Fibroblast of skin of left biceps (primary cell): ENCODE measurements at places on chromosomes 7 and 10.

GRCh38 chr10:122331615-122332446, 42.7 kb upstream of the PLEKHA1 start:
- no peak for DNase-seq

DNA sequence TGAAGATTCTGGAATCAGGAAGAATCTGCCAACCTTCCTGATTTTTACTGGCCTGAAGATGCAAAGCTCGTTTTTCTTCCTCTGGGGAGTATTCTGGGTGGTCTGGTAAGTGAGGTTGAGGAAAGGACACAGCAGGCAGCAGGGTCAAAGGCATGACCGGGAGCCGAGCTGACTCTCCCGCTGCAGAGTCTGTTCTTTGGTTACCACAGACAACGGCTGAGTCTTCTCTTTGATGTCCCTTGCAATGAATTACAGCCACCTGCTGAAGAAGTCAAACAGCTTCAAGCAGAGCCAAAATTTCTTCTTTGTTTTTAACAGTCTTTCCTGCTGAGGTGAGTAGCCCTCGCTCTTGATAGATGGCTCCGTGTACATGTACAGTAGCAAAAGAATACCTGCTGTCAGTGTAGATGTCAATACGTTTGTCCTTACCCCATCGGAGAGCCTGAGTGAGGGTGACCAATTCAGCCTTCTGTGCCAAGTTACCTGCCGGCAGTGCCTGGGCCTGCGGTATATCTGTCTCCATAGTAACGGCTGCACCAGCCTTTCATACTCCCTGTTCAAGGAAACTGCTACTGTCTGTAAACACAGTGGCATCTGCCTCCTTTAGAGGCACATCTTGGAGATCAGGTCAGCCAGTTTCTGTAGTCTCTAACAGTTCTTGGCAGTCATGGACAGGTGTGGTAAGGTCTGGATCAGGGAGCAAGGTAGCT, 76.4 kb downstream of the PRR15 start:
- no peak for DNase-seq

DNA sequence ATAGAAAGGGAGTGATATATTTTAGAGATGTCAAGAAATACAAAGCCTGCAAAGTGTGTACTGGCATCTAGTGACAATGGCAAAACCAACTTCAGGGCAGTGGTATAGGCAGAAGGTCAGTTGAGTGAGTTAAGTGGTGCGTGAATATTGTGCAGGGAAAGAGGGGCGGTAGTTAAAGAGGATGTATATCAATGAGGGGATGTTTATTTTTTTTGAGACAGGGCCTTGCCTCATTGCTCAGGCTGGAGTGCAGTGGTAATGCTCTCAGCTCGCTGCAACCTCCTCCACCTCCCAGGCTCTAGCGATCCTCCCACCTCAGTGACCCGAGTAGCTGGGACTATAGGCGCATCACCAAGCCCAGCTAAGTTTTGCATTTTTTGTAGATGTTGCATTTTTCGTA, 13.8 kb downstream of the ANLN start:
- DNase-seq, result no peak

DNA sequence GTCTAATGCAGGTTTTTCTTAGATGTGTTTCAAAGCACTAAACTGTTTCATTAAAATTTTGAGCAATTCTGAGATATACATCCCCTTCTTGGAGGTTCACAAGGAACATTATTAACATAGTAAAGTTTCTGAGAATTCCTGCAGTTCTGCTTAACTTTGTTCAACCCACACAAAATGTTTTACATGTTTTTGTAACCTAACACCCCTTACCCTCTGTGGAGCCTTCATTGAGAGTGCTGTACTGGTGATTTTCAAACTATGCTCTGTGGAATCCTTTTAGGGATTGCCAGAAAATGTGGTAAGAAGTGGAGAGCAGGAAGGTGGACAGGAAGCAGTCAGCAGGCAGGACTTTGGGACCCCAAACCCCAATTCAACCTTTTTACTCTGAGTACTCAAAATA, 53.6 kb upstream of the ABCB5 start:
- no peak for DNase-seq

DNA sequence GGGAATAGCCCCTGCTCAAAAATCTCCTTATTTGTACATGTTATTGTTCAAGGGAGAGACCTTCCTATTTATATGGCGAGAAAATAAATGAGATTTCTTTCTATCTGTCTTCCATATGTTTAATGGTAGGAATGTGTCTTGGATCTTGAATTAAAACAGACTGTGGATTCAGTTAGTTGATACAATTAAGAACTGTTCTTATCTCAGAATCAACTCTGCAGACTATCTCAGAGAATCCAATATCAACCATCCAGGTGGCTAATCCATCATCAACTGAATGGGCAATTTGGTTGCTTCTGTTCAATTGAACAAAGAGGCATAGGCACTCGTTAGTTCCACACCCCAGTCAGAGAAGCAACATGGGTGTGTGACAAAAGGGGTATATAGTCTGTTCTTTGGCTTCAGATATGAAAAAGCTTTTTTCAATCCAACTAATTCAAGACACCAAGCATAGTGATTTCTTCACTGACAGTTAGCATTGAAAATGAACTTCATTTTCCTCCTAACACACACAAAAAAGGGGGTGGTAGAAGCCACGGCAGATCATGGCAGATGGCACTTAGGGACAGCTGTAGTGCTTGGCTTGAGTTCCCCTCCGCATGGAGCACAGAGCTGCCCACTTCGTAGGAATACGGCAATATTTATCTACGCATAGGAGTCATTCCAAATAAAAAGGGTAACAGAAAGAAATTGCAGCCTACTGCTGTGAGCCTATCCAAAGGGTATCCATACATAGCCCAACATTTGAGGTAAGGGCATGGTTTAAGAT, 135.9 kb downstream of the KIAA1217 start:
- no peak for DNase-seq

DNA sequence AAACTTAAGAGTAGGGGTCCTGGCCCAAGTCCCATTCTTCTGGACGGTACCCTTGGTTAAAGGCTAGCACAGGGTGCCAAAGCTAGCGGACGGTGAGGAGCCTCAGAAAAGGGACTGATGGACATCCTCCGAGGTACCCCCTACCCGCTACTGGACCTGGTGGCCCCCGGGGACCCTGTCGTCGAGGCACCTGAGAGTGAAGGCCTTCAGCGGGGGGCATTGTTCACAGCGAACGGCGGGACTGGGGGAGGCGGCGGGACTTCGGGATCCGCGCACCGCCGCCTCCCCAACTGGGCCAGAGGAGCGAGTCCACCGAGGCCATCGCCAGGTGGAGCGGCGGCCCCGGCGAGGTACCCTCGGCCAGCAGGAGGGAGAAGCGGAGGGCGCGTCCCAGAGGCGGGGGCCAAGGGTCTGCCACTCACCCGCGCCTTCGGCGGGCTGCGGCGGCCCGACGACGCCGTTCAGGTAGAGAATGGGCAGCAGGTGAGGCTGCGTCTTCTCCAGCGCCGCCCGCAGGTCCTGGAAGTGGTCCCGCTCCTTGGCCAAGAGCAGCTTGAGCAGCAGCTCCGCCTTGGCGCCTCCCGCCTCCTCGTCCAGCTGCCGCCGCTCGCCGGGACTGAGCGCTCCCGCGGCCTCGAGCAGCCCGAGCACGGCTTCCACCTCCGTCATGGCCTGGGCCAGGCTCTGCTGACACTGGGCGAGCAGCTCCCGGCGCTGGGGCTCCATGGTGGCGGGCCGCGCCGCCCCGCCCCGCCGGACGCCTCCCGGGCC, 575 bp downstream of the DLG5 start:
- DNase-seq, result no peak

- no peak for DNase-seq
These were observed 299.4 kb upstream of the NPVF start for GRCh38 chr7:25527665-25528170.

DNA sequence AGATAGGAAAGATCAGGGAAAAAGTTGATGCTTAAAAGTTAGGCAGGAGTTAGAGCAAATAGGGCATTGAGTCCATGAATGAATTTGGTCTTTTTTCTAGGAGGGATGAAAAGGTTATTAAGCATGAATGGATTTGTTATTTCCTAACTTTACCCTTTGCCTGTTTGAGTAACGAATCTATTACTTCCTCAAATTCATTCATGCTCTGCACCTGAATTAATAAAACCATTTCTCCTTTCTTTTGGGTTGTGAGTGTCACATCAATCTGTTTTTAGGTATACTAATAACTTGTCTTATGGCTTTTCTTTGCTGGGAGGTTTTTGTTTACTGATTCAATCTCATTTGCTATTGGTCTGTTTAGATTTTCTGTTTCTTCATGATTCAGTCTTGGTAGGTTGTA, 1217.7 kb upstream of the CELF2 start:
- DNase-seq, result no peak

DNA sequence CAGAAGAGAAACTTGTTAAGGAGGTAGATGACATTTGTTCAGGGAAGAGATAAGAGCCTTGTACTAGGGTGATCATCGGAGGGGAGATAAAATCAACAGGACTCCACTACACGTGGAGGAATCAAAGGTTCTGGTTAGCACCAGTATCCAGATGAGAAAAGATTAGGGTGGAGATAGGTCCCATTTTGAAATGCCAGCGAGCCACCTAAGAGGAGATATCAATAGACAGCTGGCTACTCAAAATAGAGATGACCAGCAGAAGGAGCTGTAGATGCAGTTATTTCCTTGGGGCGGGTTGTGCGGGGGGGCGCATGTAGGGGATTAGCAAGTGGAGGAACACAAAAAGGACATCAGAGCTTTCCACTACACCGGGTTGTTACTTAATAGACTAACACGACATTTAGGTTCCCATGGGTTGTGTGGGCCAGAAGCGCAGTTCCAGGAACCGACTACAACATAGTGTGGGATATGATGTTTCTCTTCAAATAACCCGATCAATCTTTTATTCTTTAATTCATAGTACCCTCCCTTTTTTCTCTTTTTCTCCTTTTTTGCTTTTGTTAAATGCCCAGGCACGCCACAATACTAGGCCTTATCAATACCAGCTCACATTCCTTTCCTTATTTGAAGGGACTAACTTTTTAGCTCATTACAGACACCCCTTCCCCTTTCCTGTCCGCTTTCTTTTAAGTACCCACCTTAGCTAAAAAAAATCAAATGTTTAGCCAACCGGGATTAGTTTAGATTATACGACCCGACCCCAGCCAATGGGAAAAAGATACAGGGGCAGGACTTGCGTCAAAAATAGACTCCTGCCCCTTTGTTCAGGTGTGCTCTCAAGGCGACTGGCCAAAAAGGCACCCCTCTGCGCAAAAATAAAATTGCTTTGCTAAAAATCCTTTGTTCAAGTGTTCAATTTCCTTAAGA, 2.0 kb upstream of the KIF11 start:
- DNase-seq, result no peak

DNA sequence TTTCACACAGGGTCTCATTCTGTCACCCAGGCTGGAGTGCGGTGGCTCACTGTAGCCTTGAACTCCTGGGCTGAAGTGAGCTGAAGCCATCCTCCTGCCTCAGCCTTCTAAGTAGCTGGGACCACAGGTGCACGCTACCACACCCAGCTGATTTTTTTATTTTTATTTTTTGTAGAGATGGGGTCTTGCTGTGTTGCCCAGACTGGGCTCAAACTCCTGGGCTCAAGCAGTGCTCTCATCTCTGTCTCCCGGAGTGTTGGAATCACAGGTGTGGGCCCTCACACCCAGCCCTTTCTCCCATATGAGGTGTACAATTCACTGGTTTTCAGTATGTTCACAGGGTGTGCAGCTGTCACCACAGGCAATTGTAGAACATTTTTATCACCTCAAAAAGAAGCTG, 5.2 kb downstream of the INPP5A start:
- DNase-seq, result no peak

DNA sequence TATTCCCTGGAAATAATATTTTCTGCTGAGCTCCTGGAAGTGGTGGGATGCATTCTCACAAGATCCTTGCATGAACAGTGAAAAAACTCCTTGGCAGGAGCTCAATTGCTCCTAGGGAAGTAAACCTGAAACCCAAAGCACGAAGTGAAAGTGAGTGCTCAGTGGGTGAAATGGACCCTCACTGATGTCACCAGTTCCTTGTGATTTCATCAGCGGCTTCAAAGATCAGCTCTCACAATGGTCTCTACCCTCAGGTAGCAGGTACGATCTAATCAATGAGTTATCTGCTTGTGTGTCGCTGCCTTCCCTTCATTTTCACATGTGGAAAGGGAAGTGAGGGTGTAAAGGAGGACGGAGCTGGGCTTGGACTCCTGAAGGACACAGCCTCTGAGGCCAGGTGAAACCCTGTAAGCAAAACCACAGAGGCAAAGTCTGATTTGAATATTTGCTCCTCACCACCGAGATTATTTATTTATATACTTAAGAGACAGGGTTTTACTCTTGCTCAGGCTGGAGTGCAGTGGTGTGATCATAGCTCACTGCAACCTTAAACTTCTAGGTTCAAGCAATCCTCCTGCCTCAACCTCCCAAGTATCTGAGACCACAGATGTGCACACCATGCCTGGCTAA, 255.4 kb upstream of the LYZL1 start:
- no peak for DNase-seq

- DNase-seq, result no peak
These were observed 84.6 kb downstream of the CACNB2 start for GRCh38 chr10:18224626-18225445.

DNA sequence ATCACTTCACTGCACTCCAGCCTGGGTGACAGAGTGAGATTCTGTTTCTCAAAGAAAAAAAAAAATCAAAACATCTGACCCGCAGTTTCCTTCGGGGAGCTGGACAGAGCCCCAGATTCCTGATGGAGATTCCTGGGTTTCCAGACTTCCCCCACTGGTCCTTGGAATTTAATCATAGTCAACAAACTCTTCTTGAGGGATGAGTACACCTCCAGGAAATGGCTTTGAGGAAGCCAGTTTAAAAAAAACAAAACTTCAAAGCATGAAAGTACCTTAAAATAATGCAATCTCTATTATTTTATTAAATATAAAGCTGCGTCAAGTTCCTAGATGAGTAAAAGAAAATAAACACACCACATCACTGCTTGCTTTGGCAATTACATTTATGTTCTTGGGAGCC, 1.2 kb upstream of the MAD1L1 start:
- DNase-seq, result no peak

DNA sequence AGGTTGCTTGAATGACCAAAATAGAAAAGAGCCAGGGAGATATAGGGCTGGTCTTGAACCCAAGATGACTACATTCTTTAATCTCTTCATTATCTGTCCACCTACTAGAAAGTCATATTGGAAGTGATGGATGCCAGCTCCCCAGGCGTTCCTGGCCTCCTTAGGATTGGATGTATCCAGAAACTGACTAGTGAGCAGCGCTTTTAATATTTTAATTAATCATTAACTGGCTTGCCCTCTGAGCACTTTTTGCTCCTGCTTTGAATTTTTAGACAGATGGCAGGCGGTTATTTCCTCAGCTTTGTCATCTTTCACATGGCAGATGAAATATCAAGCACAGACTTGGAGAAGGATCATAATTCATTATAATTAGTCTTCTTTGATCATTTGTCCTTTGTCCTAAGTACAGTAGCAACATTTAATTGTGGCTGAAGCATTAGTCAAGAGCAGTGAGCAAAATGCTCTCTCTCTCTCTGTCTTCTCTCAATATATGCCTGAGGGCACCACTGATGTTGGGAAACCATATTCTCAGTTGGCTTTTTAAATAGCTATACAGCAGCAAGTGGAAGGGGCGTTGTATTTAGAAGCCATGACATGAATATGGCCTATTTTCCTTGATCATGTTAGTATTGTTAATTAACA, 588.0 kb downstream of the NRG3 start:
- DNase-seq, result no peak

DNA sequence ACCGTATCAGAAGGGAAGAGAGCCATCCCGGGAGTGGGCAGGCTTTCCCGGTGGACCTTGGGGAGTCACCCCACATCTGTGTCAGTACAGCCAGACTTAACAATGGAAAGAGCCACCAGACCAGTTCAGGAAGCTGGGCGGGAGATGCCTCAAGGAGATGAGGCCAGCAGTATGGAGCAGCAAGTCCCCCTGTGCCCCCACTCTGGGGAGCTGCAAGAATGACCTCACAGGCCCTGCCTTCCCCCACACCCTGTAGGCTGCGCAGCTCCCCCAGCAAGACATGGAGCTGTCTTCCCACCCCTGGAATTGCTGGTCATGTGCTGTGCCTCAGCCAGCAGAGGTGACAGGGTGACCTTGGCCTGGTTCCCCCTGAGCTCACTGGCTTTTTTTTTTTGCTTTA, 76.8 kb upstream of the INSIG1 start:
- DNase-seq, result no peak
